CD4-positive, alpha-beta T cell treated with Interleukin-17A for 4 hours (primary cell): ENCODE measurements at places on chromosomes 6 and 20.

GRCh38 chr20:4038676-4039370 is 23.5 kb upstream of the RNF24 start:
- no peak for DNase-seq

DNA sequence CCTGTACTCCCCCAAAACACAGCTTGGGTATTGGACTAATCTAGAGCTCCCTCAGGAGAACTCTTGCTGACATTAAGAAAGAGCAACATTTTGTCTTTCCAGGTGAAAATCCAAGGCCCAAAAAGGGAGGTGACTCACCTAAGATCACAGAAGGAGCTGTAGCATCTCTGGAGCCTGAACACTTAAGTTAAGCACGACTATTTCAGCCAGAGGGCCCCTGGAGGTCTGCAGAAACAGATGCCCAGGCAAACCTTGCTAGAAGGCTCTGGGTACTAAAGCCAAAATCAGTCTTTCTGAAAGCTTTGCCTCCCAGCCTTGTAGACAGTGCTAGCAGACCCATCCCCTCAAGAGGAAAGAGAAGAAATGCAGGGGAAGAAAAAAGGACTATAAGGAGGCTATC is 8.8 kb downstream of the EDN1 start:
- DNase-seq, result no peak

- peak; percentile 67 for DNase-seq
These were observed 131.6 kb upstream of the ESR1 start for GRCh38 chr6:151675746-151676459.

GRCh38 chr6:135906972-135907465 is 55.5 kb downstream of the PDE7B start:
- DNase-seq, result no peak

DNA sequence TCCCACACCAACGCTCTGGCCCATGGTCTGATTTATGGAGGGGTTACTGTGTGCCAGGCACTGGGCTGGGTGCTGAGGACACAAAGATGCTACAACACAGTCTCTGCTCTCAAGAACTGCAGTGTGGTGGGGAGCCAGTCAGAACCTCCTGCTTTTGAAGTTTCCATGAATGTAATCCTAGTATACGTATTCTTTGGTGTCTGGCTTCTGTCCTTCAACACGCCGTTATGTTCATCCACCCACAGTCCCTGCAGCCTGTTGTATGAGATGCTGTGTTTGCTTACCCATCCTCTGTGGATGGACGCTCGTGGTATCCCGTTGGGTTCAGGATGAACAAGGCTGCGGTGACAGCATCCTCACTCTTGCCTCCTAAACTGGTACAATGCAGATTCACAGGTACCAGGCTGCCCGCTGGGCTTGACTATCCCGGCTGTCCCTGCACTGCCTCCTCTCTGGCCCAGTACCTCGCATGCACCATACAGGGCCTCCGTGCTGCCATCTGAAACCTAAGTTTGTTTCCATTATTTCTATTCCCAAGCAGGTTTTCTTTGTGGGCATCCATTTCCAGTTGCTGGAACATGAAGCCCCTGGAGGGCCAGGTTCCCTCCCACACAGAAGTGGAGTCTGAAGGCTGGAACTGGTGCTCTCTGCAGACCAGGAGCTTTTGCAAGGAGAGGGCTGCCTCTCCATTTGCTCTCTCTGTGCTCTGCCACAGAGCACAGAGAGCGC is 364.5 kb downstream of the ZFAND3 start:
- DNase-seq, result no peak

- no peak for DNase-seq
These were observed 3.1 kb downstream of the FAM210B start for GRCh38 chr20:56361900-56362299.

DNA sequence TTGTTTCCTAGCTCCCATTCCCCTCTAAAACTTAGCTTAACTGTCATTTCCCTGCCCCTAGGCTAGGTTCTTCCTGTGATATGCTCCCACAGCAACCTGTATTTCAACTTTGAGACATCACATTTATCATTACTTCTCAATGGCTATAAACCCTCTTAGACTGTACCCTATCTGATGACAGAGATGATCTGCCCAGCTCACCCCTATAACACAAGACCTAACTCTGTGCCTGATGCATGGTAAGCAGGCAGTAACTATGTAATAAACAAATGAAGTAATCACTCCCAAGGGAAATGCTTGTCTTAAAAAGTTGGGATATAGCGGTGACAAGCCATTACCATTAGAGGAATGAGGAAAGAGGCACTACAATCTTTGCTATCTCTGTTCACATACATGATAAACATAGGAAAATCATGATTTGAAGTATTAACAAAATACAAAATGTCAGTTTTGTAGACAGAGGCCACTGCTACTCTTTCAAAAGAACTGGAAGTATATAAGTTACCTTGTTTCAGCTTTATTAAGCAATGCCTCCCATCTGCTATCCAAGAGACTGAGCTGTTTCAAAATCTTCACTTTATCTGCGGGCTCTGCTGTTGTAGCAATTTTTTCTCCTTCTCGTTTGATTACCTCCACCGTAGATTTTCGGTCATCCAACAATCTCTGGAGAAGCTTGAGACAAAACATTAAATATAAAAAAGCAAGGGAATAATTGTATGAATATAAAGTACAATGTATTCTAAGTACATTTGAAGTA is 110.7 kb downstream of the DST start:
- DNase-seq, result no peak

DNA sequence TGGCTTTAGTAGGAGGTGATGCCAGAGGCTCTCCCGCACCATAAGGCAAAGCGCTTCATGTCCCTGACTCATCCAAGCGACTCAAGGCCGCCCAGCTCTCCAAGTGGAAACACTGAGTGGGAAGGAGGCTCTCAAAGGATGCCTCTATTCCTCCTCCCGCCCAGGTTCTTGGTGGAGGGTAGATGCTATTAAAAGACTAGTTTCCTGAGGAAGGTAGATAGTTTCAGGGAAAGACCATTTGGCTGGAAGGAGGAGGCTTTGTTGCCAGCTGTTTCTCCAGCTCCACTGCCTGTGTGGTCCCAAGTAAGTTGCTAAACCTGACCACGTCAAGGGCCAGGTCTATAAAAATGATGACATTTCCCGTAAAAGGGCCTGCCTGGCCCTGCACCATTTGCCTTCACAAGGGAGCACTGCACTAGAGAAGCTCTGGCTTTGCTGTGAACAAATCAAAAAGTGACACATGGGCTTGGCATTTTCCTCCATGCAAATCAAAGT is 48.2 kb downstream of the GMDS start:
- no peak for DNase-seq

DNA sequence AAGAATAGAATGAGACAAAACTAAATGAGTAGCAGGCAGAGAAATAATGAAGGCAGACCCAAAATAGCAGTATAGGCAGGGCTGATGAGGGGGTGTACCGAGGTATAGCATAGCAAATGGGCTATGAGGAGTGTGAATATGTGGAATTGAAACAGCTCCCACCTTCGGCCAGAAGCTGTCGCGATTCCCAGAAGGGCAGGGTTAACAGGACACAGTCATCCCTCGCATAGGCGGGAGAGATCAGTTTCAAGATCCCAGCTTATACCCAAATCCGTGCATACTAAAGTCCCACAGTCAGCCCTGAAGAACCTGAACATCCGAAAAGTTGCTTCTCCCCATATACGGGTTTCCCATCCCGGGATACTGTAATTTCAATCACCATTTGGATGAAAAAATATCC is 82.7 kb downstream of the PTPRK start:
- no peak for DNase-seq

DNA sequence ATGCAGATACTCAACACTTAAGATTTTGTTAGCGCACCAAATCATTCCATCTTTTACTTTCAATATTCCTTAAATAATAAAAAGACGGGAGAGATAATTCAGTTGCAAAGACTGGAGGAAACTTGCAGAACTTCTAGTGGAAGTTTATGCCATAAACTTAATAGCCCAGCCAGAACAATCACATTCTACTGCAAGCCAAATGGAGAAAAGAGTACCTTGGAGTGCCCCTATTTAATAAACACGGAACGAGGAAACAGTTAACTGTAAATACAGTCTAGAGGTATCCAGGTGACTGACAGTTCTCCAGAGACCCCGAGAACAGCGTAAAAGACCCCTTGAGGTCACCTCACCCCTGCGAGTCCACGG is 635 bp downstream of the SLC35B3 start:
- no peak for DNase-seq

- no peak for DNase-seq
These were observed 52.0 kb upstream of the MTHFD1L start for GRCh38 chr6:150813319-150813992.

GRCh38 chr20:57390604-57391438 is at the start of gene RBM38:
Gene RBM38 (plus strand): TSS chr20:57391396. CDS start chr20:57391582, 186 bp downstream.
- DNase-seq, result peak; percentile 88

DNA sequence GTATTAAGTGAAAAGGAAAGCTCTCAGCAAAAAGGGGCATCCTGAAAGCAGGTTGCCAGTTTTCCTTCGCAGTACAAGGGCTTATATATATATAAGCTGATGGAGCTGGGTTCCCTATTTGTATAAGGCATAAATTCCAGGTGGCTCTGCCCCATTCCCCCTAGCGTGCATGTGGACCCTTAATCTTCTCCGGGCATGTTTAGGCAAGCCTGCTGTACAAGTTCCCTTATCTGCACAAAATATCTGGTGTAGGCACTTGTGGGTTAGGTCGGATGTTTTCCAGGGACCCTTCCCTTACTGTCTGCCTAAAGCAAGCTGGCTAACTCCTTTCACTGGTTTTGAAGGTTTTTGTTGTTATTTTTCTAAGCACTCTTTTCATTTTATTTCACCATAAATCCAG is 140.7 kb downstream of the FUT9 start:
- no peak for DNase-seq
